ENCODE measurements at places on chromosomes 5 and 9.

DNA sequence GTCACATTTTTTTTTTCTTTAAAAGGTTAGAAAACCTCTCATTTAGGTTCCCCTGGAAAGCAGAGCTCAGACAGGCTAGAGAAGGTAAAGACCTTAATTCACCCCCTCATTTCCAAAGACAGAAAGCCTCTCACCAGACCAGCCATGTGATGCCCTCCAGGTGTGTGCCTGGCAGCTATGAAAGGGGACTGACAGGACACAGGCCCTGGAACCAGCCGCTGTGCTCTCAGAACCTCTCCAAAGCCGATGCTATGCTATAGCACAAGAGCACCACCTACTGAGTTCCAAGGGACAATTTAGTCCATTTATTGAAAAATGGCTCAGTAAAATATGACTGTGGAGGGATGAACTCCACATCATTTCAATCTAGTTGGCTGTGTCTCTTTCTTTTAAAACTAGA, 48.8 kb downstream of the FANCC start:
- DNase-seq: no peak

DNA sequence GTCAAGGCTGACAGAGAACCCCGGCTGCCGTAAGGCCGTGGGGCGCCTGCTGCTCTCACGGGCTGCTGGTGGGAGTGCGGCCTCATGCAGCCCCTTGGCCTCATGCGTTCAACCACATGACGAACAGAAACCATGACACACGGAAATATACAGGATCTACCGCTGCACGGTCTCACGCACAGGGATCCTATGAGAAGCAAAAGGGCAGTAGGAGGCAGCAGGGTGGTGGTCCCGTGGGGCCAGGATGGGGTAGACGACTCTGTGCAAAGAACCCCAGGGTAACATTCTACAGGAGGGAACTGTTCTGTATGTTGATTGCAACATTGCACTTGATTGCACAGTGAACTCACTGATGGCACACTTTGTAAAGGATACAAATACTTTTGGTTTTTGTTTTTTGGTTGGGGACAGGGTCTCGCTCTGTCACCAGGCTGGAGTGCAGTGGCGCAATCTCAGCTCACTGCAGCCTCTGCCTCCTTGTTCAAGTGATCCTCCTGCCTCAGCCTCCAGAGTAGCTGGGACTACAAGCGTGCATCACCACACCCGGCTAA, 51.6 kb downstream of the NACC2 start:
- no peak for DNase-seq

- DNase-seq: no peak
Observed at GRCh38 chr9:117827456-117827855, 123.3 kb downstream of the TLR4 start.

GRCh38 chr9:129033216-129033615, 3.2 kb upstream of the MIGA2 start:
- DNase-seq: no peak

GRCh38 chr5:129171194-129171944, 76.8 kb downstream of the ISOC1 start:
- no peak for DNase-seq

- no peak for DNase-seq
Observed at GRCh38 chr9:132773764-132774339, 103.6 kb downstream of the GTF3C4 start.

- no peak for DNase-seq
Observed at GRCh38 chr9:125690679-125691078, 16.3 kb downstream of the MAPKAP1 start.

DNA sequence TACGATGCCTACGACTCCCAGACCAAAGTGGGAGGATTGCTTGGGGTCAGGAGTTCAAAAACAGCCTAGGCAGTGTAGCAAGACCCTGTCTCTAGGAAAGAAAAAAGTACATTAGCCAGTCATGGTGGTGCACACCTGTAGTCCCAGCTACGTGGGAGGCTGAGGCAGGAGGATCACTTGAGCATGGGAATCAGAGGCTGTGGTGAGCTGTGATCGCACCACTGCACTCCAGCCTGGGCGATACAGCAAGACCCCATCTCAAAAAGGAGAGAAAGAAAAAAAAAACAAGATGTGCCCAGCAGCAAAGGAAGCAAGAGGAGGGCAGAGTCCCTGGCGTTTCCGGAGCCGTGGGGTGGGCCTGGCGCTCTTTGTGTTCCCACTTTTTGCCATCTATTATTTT, 79.4 kb upstream of the CACNA1B start:
- DNase-seq: no peak

DNA sequence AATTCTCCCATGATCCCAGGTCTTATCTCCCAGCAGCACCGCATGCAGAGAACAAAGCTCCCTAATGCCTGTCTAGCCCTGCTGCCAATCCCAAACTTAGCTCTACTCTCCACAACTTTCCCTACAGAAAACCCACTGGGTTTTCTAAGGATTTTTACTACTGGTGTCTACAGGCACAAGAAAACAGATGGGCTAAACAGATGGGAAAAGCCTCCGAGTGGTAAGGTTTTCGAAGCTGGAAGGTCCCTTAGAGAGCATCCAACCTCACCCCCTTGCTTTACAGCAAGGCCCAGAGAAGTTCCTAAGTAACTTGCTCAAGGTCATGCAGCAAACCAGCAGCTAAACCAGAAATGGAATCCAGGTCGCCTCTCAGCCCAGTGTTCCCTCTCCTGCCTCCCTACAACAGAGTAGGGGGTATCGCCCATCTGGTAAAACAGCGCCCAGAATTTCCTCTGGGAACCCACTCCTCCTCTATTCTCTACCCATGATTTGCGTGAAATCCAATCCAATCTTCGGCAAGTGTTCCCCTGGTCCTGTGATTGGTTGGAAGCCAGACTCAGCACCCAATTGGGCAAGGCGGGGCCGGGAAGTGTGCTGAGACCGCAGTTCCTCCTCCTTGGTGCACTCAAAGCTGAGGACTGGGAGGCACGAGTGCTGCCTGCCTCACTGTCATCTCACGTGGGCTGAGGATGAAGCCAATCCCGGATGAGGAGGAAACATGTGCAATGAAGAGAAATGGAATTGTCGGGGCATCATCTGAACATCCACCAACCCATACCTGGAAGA, 20.8 kb downstream of the CPLX2 start:
- no peak for DNase-seq

GRCh38 chr9:98807814-98808195, 335 bp downstream of the GALNT12 start:
- no peak for DNase-seq

DNA sequence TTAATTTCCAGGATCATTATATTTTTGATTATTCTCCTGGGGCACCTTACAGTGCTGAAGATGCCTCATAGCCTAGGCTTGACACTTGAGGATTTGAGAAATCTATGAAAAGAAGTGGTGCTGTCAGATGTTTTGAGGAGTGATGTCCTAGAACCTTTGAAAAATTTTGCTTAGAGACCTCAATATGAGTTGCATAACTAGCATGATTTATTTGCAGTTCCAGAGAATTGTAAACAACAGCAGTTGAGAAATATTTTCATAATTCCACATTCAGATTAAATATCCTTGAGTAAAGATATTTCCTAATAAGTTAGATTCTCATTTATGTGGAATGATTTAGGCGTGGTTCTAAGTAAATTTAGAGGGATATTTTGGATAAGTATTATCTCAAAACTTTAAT, 225.8 kb downstream of the ADAMTSL1 start:
- DNase-seq: no peak

GRCh38 chr5:142183561-142183960, 75.0 kb downstream of the NDFIP1 start:
- DNase-seq: no peak

GRCh38 chr9:91848146-91848545, 101.9 kb downstream of the ROR2 start:
- DNase-seq: no peak

- no peak for DNase-seq
Observed at GRCh38 chr5:139064613-139065012, 133.6 kb downstream of the SIL1 start.

DNA sequence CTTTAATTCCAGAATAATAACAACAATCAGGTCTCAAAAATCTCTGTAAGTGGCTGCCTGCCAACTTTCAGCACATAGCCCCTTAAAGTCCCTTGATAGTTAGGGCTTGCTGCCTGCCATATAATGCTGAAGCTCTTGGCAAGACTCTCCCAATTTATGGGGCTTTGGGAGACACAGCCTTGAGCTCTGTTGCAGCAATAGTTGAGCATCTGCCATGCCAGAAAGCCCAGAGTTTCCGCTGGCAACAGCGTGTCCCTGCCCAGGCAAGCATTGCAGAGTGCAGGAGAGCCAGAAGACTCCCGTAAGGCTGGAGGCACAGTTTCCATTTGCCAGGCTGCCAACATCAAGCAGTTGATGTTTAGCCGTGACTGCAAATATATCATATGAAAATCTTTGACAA, 678.5 kb upstream of the NUDT12 start:
- DNase-seq: no peak

GRCh38 chr5:87233143-87233542, 34.5 kb upstream of the RASA1 start:
- DNase-seq: no peak

DNA sequence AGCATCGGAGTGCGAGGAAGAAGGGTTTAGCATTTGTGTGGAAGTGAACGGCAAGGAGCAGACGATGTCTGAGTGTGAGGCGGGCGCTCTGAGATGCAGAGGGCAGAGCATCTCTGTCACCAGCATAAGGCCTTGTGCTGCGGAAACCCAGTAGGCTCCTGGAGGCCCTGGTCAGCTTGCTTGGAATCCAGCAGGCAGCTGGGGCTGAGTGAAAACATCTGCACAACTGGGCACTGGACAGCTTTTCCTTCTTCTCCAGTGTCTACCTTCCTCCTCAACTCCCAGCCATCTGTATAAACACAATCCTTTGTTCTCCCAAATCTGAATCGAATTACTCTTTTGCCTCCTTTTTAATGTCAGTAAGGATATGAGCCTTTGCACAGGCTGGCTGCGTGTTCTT, 72.1 kb downstream of the C7 start:
- DNase-seq: no peak

GRCh38 chr5:657570-657969, 35.6 kb downstream of the TPPP start:
- no peak for DNase-seq

DNA sequence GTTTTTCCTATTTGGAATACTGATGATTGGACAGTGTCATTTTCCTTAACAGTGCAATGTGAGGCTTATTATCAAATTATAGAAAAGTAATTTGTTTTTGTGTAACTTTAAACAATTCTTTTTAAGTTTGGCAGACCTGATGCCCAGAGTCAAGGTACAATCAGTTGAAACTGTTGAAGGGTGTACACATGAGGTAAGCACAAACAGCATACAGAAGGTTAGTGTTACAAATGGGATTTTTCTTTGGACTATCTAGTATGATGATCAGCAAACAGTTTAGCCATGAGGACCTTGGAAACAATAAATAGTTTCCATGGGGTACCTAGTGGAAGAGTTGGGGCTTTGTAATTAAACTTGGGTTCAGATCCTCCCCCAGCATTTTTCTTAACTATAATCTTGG, 16.2 kb downstream of the MTREX start:
- DNase-seq: no peak

- DNase-seq: no peak
Observed at GRCh38 chr5:96407436-96407835, 25.6 kb downstream of the PCSK1 start.

GRCh38 chr5:103620851-103621547, 58.4 kb upstream of the NUDT12 start:
- no peak for DNase-seq

DNA sequence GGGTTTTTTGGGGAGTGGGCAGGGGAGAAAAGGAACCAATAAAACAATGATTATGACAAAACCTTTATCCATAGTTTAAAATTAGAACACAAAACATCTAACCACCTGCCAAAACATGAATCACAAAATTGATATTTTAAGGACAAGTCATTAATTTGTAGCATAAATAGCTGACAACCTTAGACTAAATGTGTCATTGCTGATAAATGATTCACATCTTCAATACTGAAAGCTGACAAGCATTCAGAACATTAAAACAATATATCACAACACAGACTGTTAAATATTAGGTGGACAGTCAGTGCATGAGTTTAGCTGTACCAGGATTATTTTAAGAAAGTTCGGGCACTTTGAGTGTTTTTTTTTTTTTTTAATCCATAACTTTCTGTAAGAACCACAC, 71.5 kb downstream of the NR3C1 start:
- no peak for DNase-seq

DNA sequence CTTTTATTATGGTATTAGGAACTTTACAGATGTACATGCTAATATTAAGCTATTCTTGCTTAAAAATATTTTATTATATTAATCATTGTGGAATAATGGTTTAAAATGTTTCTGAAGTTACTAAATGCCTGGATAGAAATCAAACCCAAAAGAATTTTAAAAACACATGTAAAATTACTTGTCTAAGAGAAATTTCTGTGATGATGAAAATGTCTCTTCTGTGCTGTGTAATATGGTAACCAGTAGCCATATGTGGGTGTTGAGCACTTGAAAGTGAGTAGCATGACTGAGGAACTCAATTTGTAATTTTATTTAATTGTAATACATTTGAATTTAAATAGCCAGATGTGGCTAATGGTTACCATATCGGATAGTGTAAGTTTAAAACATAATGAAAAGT, 66.7 kb upstream of the HSPB3 start:
- DNase-seq: no peak

DNA sequence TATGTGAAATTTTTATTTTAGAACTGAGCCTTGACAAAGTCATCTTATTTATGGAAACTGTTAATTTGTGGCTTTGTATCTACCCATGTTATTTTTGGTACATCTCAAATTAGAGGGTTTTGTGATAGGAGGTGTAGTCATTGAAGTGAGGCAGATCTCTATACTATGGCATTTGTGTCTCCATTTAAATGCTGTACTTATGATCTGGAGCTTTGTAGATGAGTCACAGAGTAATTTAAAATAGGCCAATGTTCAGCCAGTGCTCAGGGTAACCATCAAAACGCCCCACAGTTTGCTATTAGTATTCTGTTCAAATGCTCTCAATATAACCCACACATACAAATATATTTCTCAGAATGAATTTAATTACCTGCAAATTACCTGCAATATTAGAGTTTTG, 351.5 kb upstream of the KLF9 start:
- DNase-seq: no peak

GRCh38 chr5:135976216-135976615, 21.4 kb upstream of the LECT2 start:
- DNase-seq: no peak

GRCh38 chr5:136080113-136080482, 51.3 kb downstream of the TGFBI start:
- DNase-seq: no peak

DNA sequence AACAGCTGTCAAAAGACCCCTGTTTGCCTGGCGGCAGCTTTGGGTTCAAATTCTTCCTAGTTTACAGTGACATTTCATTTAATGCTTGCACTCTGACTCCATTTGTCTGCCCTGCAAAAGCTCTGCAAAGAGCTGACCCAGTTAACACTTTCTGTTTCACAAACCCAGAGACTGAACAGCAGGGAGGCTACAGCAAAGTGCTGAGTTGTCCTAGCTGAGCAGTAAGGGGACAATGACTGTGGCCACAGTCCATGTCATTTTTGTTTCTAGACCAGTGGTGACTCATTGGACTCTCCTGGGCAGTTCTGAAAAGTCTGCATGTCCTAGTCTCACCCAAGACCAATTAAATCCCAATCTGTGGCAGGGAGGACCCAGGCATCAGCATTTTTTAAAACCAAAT, 994.8 kb upstream of the WWC1 start:
- DNase-seq: no peak

GRCh38 chr5:170536525-170536924, 32.7 kb downstream of the KCNIP1 start:
- no peak for DNase-seq

- DNase-seq: no peak
Observed at GRCh38 chr5:135447298-135447929, at the start of gene DCANP1. Gene DCANP1 (minus strand): TSS chr5:135447348. CDS start chr5:135447108, 240 bp downstream.

- no peak for DNase-seq
Observed at GRCh38 chr9:95003689-95004410, 277.4 kb downstream of the AOPEP start.

Measured in SW 1271 (cell line).